T-helper 2 cell (primary cell): ENCODE measurements at places on chromosomes 1 and 21.

DNA sequence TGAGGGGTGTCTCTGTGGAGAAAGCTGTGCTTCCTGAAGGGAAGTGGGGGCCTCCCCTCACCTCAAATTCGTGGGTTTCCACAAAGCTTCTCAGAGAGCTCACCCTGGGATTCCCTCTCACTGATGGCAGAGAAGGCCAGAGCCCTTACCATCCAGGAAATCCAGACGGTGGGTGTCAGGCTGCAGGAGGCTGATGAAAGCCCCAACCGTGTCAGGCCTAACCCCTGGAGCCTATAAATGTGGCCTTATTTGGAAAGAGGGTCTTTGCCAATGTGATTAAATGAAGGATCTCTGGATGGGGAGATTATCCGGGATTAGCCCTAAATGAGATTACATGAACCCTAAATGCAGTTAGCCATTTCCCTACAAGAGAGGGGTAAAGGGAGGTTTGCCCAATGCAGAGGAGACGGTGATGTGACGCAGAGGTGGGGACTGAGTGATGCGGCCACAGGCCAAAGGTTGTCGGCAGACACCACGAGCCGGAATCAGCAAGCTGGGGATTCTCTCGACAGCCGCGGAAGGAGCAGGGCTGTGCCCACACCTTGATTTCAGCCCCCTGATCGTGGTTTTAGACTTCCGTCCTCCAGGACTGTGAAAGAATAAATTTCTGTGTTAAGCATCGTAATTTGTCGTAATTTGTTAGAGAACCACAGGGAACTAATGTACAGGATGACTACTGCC, 82.6 kb downstream of the TOMM20 start:
- DNase-seq, result no peak

- DNase-seq, result no peak
Observed at GRCh38 chr1:204902671-204903070, 32.0 kb downstream of the NFASC start.

- DNase-seq, result no peak
Observed at GRCh38 chr1:77238462-77238861, 19.2 kb upstream of the PIGK start.

GRCh38 chr1:21149430-21149854, 27.3 kb downstream of the EIF4G3 start:
- DNase-seq, result no peak

GRCh38 chr21:35111321-35111930, 62.3 kb upstream of the RUNX1 start:
- no peak for DNase-seq
